Gastroesophageal sphincter (tissue), 4 donors: ENCODE measurements at places on chromosomes 1 and 21. TPM values are rescaled to one million over a fixed set of nuclear protein-coding genes. Genes with fewer than 3 reads are reported as not detected.

- ATAC-seq, result no peak
Observed at GRCh38 chr1:31230378-31230777, 9.3 kb downstream of the NKAIN1 start.

CD244 gene
- total RNA-seq, result 0.47 TPM

LCE6A gene
- total RNA-seq, result not detected

BCL2L15 gene
- 0.27 TPM for total RNA-seq

GRCh38 chr1:221892301-221892830, 150.5 kb upstream of the DUSP10 start:
- ATAC-seq, result no peak

CSF1 gene
- total RNA-seq, result 45.4 TPM

DNA sequence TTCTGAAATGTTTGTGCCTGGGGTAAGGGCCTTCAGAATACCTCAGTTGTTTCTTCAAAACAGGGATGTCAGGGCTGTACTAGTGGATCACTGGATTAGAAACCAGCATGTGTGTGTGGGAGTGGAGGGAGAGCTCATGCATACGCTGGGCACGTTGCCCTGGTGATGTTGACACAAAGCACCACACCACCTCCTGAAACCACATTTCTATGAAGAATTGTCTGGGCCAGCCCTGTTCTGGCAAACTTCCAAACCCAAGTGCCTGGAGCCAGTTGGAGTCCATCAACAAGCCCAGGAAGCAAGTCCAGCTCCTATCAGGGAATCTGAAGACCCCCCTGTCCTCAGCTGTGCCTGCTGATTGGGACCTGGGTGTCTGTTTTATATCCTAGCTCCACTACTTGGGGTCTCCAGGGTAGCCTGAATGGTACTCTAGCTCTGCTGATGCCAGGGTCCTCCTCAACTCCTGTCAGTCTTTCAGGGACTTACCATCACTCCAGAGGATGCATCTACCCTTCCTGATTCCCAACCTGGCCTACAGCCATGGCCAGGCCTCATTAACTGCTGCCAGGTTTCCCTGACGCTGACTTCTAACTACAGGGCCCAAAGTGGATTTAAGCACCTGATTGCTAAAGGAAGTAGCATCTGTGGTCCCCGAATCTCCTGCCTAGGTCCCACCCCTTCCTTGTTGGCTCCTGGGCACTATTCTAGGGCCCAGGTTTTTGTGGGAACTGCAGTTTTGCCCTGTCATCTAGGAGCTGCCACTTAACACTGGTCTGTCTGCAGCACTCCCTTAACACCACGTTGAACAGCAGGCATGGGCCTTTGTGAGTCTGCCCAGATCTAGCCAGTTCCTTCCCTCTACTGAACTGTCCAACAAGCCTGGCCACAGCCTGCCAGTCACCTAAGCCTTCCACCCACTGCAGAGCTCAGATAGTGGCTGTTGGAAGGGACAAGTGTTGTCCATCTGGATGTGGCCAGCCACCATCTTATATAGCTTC, 45.5 kb downstream of the LPAR3 start:
- ATAC-seq, result peak; percentile 46

TRAF3IP3 gene
- 5.7 TPM for total RNA-seq

- ATAC-seq, result peak; percentile 81
Observed at GRCh38 chr1:41802532-41803501, 115.9 kb downstream of the HIVEP3 start.

DNA sequence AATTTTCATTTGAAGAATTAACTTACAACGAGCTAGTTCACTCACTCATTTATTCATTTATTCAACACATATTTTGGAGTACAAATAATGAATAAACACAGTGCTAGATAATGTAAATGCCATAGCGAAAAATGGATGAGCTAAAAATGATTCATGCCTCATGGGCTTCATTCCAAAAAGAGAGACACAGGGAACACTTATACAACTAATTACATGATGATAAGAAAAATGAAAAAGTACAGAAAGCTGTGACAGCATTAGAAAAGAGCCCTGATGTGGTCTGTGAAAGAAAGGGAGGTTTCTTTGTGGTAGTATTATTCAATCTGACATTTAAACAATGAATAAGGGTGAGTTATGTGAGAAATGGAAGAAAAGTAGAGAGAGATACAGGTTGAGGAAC, 726.4 kb downstream of the AMY1C start:
- no peak for ATAC-seq

GRCh38 chr1:88985692-88986091, 6.7 kb downstream of the KYAT3 start:
- ATAC-seq, result no peak

IRF2BP2 gene
- total RNA-seq, result 70.1 TPM

- ATAC-seq, result no peak
Observed at GRCh38 chr1:217012659-217013058, 289.4 kb upstream of the ESRRG start.
